NCI-H524 treated with DMSO at 0.1 percent for 48 hours (cell line): ENCODE measurements at places on chromosomes 12 and 14.

GRCh38 chr12:42421844-42422779 lies 96.1 kb downstream of the PPHLN1 start:
- no peak for DNase-seq

- no peak for DNase-seq
Observed at GRCh38 chr14:72742838-72743195, 151.1 kb downstream of the DPF3 start.

- no peak for DNase-seq
Observed at GRCh38 chr14:68667313-68667791, 125.5 kb downstream of the ZFP36L1 start.

- DNase-seq, result no peak
Observed at GRCh38 chr12:67137256-67137655, 131.9 kb upstream of the CAND1 start.

DNA sequence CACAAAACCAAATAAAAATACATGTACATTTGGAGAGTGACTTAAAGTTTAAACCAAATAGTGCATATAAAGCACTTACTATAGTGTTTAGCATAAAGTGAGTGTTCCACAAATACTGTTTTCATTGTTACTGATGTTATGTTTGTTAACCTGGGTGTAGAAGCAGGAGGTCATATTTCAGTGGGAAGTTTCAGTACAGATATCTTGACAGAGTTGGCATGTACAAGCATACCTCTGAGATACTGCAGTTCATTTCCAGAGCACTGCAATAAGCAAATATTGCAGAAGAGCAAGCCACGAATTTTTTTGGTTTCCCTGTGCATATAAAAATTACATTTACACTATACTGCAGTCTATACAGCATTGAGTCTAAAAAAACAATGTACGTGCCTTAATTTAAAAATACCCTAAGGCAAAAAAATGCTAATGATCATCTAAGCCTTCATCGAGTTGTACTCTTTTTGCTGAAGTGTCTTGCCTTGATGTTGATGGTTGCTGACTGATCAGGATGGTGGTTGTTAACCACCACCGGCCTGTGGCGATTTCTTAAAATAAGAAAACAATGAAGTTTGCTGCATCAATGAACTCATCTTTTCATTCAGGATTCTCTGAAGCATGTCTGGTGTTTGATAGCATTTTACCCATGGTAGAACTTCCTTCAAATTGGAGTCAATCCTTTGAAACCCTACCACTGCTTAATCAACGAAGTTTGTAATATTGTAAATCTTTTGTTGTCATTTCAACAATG lies 361.1 kb upstream of the RPL10L start:
- no peak for DNase-seq

DNA sequence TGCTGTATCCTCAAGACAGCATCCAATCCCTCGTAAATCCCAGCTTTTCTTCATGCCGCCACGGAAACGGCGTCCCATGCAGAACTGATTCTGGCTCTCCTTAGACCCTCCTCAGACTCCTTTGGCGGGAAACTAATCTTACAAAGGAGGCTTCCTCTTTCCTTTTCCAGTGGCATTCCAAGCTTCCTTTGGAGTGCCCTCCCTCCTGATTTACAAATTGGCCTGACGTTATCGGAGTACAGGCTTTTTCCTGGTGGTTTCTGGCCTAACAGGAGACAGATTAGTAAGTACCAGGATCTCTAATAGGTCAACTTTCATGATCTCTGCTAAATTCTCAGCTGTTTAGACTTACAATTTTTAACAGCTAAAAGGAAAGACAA lies 1.3 kb upstream of the ZDHHC17 start:
- DNase-seq, result no peak

- DNase-seq, result no peak
Observed at GRCh38 chr14:36091096-36091495, 85.4 kb downstream of the PTCSC3 start.

GRCh38 chr14:79165471-79166090 lies 995.4 kb downstream of the NRXN3 start:
- peak; percentile 26 for DNase-seq

DNA sequence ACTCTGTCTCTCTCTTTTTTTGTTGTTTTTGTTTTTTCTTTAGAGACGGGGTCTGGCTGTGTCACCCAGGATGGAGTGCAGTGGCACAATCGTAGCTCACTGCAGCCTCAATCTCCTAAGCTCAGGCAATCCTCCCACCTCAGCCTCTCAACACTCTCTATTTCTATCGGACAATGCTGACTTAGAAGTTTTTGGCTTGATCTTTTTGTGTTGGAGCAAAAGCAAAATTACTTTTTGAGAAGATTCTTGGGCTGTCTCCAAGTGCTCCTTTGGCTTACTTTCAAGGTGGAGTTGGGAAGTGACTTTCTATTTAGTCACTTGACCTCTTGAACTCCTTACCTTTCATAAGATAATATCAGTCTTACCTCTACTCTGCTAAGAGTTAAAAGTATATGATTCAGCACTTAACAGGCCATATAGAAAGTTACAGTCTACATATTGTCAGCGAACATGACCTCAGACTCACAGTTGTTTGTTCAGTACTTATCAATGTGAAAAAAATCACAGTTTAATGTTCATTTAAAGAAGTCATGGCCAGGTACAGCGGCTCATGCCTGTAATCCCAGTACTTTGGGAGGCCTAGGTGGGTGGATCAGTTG lies 15.4 kb upstream of the MIA2 start:
- no peak for DNase-seq

DNA sequence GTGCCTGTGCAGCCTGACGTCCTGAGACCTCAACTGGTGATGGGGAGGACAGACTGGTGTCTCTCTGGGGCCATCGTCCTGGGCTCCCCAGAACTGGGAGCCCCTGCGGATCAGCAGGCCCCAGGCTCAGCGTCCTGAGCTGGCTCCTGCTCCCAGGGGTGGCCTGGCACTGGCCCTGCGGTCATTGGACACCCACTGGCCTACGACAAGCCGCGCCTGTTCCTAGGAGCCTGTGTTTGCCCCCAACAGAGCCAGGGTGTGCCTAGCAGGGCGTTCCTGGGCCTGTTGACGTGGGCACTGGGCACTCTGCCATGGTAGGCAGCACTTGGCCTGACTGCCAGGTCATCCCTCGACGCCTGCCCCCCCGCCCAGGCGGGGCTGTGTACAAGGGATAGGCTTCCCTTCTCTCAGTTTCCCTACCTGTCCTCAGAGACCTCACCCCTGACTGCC lies 8.4 kb downstream of the ADSS1 start:
- no peak for DNase-seq

- DNase-seq, result no peak
Observed at GRCh38 chr12:65934480-65935115, 110.3 kb downstream of the HMGA2 start.

DNA sequence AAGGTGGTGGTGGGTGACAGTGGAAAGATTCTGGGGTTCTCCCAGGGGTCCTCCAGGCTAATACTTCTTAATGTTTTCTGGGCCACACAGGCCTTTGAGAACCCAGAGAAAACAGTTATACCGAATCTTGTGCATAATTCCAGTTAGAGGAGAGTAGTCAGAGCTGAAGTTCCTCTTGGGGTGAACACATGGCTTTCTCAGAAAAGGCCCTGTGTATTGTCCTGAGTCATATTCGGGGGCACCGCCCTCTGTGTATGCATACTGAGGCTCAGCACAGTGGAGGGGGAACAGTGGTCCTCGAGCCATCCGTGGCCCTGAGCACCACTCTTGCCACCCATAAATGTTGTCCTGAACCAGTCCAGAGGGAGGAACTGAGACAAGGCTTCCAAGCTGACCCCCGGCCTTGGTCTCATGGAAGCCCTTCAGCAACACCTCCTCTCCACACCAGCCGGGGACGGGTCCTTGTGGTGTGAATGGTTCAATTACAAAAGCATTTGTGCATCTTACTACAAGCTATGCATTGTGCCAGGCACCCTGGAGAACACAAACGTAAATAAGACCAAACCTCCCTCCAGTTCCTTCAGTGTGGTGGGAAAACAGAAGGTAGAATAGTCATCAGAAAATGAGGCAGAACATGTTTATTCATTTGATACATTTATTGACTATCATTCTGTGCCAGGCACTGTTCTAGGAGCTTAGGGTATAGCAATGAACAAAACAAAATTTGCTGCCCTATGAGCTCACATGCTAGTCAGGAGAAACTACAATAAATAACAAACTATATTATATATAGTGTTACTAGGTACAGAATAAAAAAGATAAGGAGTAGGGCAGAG lies 9.9 kb downstream of the DHRS2 start:
- DNase-seq, result no peak

DNA sequence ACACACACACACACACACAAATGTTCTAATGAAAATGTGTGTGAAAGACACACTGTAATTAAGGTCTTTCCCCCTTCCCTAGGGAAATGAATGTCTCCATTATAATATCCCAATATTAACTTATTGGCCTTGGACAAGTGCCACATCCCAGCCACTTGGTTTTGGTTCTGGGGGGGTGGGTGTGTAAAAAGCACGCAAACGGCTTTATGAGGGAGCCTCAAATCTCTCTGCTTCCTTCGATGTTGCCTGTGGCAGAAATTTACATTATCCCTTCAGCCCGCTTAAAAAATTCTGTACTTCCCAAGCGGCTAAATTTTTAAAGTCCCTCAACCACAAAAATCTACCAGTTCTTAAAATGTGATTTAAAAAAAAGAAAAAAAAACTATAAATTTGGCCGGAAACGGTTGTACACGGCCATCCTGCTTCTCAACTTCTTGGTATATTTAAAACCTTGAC lies 432 bp downstream of the C14orf93 start:
- DNase-seq, result no peak

DNA sequence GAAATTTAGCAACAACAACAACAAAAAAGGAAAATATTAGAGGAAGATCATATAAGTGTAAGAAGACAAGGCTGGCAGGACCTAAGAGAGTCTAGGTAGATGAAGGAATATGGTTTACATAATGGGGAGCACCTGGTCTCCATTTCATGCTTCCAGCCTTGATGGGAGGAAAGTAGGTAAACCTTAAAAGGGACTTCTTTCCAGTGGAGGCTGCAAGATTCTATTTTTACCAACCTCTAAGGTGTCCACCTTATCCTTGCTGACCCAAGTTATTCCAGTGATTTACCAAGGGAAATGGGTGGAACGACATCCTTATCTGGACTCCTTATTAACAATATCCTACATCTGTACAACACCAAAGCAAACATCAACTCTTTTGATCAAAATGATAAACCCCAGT lies 30.0 kb downstream of the DAD1 start:
- no peak for DNase-seq

DNA sequence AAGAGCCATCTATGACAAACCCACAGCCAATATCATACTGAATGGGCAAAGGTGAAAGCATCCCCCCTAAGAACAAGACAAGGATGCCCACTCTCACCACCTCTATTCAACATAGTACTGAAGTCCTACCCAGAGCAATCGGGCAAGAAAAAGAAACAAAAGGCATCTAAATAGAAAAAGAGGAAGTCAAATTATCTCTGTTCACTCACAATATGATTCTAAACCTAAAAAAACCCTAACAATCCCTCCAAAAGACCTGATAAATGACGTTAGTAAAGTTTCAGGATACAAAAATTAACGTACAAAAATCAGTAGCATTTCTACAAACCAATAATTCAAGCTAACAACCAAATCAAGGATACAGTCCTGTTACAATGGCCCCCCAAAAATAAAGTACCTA lies 26.9 kb downstream of the MDM1 start:
- no peak for DNase-seq

DNA sequence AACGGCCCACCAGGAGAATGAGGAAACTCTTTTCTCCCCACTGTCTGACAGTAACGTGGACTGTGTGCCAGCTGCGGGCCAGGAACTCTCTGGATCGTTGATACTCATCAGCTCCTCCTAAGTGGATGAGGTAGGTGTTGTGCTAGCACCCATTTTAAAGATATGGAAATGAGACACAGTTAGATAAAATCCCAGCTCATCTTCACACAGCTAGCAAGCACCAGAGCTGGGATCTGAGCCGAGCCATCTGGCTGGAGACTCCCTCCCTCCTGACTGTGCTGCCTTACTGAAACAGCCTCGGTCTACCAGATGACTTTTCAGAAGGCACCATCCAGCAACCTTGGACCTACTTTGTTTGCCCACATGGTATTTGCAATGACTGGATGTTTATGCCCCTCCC lies 49.2 kb downstream of the TMEM132D start:
- no peak for DNase-seq

GRCh38 chr12:62848418-62848817 lies 86.5 kb downstream of the PPM1H start:
- DNase-seq, result no peak
